SJSA1 (cell line): ENCODE measurements at places on chromosomes 2 and 18. TPM values are rescaled to one million over a fixed set of nuclear protein-coding genes. Genes with fewer than 3 reads are reported as not detected.

SATB2 gene
- total RNA-seq = 4.9 and 11.0 TPM in 2 replicates

TM4SF20 gene
- not detected in 2 replicates for total RNA-seq

DNA sequence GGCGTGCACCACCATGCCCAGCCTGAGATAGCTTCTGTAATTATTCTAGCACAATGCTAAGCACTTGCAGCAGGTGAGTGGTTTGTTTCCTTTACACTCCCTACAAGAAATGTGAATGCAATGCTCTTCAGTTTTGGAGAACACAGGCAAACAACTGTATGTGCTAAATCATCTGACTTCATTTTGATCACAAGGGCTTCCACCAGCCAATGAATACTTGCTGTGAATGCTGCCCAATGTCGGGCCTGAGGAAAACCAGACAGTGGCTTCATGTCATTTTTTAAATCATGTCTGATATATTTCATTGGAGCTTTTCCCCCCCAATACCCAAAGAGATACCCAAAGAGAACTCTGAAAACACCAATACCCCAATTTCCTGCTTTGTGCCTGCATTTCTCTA is 155.6 kb upstream of the XPO1 start:
- DNase-seq = no peak

DNA sequence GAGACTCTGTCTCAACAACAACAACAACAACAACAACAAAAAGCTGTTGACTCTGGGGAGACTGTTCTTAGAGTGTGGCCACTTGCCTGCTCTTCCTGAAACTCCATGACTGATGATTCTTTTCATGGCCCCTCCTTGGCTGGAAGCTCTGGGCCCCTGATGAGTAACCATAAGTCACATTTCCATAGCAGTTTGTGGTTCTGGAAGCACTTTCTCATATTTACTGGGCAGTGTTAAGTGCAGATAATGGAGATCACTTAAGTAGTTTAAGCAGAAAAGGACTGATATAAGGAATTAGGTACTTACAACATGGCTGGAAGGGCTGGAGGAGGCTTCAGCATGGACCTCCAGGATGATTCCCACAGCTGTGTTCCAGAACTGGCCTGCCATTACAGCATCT is 147.3 kb upstream of the DLX2 start:
- DNase-seq = no peak

DNA sequence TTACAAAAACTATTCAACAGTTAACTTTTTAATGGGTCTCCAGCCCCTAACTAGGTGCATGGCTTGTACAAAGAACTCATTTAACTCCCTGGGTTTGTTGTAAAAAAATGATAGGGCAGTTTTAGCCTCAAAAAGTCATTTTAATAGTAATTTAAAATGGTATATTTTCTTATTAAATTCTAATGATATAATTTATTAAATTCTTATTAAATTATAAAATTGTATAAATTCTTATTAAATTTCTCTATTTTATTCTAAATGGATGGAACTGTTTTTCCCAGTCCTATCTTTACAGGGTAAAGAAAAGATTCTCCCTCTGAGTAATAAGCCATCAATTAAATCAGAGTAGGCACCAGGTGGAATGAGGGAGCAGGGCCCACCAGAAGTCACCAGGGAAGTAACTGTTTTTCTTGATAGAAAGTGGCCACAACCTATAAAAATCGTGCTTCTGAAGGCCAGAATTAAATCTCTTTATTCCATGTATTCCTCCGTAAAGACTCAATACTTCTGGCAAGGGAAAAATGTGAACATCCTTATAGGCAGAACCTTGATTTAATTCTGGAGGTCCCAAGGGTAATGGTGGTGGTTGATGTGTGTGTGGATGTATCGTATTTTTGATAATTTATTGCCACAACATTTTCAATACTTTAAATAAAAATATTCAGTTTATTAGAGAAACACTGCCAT is 814 bp downstream of the FKBP7 start:
- DNase-seq = no peak

GRCh38 chr2:1922402-1923025 is 178.2 kb upstream of the PXDN start:
- DNase-seq = no peak
